Astrocyte (in vitro differentiated cells and primary cell): ENCODE measurements at places on chromosomes 16 and 17.

DNA sequence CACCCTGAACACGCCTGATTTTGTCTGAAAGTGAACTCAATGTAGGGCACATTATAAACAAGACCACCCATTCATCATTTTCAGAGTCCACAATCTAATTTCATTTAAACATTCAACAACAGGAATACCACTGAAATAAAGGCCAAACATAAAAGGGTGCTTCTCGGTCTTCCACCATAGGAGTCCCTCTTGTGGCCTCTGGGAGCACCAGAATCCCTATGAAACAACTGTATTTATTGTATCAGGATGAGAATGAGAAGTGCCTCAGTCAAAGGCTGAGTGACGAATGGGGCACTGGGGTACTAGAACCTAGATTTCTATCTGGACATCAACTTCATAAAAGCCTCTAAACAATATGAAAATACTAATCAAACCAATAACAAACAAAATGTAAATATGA, 40.4 kb downstream of the NXPH3 start:
- DNase-seq, result no peak

- no peak for DNase-seq
Measured at GRCh38 chr16:27822529-27822928, 241.0 kb downstream of the GSG1L start.

- peak; percentile 93 for DNase-seq
Measured at GRCh38 chr16:85173146-85173980, 61.1 kb upstream of the CIBAR2 start.

- DNase-seq, result no peak
Measured at GRCh38 chr17:49861150-49861884, 13.4 kb upstream of the TAC4 start.

- peak; percentile 78 for DNase-seq
Measured at GRCh38 chr16:21156767-21157467, 1.6 kb upstream of the LDAF1 start.

DNA sequence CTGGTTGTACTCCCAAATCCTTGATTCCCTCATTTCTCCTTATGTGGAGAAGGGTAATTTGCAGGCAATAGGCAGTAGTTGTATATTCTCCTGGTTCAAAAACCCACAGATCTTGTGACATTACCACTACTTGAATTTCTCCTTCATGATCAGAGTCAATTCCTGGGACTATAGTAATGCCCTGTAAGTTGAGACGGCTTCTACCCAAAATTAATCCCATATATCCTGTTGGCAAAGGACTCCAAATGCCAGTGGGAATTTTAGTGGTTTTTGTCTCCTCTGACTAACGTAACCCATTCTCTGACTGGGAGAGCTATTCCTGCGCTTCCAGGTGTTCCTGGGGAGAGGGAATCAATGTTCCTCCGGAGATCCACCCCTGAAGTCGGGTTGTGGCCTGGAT, 11.6 kb upstream of the ZNF689 start:
- DNase-seq, result peak; percentile 48

- no peak for DNase-seq
Measured at GRCh38 chr16:4508806-4509205, 29.8 kb downstream of the CDIP1 start.

GRCh38 chr16:85072076-85072860, 40.0 kb downstream of the CIBAR2 start:
- DNase-seq, result no peak

- DNase-seq, result no peak
Measured at GRCh38 chr17:81741594-81742452, 29.7 kb downstream of the SLC25A10 start.

DNA sequence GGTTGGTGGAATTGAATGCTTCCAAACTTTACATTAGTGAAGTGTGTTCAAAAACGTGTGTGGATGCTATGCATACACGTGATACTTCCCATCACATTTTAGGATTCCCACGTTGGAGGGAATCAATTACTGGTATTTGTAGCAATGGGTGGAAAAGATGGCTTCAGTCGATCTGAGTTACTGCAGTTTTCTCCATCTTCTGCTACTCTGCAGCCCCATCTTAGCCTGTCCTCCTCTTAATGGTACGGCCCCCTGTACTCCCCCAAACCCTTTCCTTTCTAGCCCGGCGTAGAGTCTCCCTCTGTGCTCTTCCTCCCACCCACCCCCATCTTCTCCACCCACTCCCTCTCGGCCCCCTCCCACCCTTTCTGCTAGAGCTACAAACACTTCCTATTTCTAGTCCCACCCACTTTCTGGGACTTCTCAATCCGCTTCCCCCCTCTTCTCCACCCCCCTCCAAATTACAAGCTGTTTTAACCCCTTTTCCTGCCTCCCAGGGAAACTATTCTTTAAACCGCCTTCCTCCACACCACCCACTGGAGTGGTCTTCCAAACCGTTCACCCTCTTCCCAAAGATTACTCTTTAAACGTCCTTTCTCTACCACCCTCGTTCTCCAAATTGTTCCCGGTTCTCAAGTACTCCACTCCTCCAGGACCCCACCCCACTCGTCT, 1.1 kb downstream of the CHTF8 start:
- no peak for DNase-seq

GRCh38 chr17:79938336-79939093, 97.2 kb downstream of the TBC1D16 start:
- no peak for DNase-seq

DNA sequence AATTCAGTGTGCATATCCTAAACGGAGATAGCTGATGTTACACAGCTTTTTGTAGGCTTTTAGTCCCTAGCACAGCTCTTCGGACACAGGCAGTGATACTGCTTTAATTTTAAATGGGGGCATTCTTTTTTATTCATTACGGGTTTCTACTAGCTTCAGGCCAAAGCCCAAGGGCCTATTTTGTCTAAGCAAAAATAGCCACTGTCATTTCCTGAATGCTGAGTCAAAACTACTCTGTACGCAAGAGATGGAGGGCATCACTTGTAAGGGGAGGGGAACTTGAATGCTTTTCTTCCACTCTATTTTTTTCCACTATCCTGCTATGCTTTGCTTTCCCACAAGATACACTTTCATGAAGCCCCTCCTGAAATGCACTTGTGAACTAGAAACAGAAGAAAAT, 360.7 kb downstream of the PMP22 start:
- no peak for DNase-seq

DNA sequence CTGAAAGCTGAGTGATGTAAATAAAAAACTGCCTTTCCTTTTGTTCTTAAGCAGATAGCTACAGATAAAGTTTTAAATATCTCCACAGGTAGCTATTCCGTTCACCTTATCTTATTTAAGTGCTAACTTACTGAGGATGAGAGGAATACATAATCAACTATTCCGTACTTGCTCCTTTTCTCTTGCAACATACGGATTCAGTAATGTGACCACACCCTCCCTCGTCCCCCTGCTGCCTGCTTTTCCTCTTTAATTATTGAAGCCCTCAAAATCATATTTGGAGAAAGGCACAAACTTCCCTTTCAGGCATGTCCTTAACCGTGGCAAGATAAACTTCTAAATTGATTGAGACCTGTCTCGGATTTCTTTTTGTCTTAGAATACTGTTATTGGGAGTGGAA, 101.4 kb downstream of the MAP2K4 start:
- no peak for DNase-seq

DNA sequence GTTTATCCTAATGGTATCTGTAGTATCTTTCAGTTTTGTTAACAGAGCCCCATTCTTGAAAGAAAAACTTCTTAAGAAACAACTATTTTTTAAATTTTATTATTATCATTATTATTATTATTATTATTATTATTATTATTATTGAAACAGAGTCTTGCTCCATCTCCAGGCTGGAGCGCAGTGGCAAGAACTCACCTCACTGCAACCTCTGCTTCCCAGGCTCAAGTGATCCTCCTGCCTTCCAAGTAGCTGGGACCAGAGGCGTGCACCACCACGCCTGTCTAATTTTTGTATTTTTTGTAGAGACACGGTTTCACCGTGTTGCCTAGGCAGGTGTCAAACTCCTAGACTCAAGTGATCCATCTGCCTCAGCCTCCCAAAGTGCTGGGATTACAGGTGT, 23.4 kb downstream of the SUPT6H start:
- DNase-seq, result no peak

DNA sequence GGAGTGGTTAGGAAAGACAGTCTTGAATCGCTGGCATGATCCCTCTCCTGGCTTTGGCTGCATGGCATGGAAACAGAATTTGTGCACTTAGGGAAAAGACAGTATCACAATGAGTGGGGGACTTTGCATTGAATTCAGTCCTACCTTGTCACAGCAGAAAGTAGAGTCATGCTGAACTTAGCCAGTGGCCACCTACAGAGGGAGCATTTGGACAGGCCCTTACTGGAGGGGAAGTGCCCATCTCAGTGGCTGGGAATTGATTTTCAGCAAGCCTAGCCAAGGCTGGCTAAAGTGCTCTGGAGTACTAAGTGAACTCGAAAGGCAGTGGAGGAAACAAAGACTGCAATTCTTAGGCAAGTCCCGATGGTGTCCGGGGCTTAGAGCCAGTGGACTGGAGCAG, 364.3 kb upstream of the TOM1L1 start:
- DNase-seq, result no peak

DNA sequence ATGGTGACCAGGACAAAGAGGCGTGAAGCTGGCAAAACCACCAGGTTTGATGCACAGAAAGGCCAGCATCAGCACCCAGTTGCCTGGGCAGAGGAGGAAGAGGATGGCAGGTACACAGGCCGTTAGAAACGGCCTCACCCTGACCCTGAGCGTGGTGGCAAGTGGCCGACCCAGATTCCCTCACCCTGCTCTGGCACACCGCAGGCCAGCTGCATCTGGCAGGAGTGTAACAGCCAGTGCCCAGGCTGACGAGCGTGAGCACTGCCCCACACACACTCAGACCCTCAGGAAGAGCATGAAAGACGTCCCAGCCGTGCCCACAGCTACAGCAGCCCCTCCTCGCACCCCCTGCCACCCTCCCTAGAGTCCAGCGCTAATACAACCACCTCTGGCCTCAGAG, 82.0 kb downstream of the ANKRD11 start:
- no peak for DNase-seq

GRCh38 chr16:25419681-25420080, 162.0 kb upstream of the ZKSCAN2 start:
- no peak for DNase-seq

DNA sequence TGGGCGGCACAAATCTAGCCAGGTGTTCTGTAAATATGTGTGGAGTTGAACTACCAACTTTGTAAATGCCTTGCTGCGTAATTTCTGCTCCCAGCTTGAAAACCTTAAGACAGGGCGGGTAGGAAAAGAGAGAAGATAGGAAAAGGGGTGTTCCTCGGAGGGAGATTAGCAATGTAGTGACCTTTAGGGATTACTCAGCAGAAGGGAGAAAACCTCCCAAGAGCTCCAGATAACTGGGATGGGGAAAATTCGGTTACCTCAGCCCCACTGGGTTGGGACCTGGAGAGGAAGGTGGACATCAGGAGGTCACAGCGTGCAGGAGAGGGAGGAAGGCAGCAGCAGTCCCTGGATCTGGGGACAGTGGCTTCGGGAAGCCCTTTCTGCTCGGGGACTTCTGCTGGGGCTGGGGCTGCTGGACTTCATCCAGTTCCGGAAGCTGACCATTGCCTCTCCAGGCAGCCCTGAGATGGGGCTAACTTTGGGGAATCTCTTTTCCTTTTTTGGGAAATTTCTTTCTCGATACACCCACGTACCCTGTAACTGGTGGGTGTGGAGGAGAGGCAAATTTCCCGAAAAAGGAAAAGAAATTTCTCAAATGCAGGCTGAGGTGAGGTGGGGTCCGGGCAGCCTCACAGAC, 39.2 kb downstream of the MPRIP start:
- DNase-seq, result no peak

GRCh38 chr17:78831688-78832540, 8.7 kb downstream of the USP36 start:
- no peak for DNase-seq

DNA sequence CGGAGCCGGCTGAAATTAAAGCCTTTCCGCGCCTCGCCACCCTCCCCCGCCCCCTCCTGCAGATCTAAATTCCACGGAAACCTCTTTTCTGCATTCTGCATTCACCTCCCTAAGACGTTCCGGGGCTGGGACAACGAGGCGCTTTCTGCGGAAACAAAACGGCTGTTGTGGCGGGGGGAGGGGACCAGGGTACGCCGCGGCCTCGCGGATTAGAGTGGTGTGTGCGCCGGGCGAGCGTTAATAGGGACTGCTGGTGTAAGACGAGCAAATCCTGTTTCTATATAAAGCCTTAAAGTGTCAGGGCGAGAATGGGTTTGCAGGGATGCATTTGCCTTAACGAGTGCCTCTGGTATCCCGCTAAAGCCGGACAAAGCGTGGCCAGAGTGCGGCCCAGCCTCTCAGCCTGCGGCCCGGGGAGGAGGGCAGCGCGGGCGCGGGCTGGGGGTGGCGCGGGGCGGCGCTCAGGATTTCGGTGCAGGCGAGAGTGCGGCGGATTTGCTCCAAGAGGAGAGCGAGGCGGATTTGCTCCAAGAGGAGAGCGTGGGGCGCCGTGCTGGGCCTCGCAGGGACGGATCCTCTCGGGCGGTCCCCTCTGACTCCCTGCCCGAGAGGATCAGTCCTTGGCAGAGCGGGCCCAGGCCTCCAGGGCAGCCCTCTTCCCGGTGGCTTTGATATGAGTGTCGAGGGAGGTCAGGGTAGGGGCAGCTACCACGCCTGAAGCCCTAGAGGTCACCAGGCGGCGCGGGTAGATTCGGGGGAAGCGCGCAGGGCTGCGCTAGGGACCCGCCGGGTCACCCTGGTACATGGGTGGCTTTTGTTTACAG, 5.1 kb downstream of the BAHCC1 start:
- peak; percentile 53 for DNase-seq

DNA sequence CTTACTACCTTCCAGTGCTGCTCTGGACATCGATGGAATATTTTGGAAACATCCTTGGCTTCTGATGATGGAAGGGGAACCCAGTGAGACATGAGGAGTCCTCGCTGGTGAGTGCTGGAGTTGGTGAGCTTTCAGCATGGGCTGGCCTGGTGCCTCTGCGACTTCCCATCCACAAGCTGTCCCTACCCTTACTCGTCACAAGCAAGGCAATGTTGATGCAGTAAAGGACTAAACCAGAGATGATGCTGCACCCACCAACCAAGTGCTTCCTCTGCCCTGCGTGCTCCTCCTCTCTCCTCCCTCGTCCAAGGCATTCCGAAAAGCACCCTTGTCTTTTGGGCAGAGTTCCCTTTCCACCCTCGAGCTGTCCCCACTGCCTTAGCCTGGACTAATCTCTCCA, 154.7 kb downstream of the GRIN2A start:
- DNase-seq, result no peak

GRCh38 chr16:68660359-68660795, 15.3 kb downstream of the CDH3 start:
- peak; percentile 51 for DNase-seq

GRCh38 chr17:37643118-37643766, at the start of gene DDX52:
DDX52 (minus strand) TSS chr17:37643446; CDS start chr17:37643420, 26 bp downstream.
- peak; percentile 68 for DNase-seq

GRCh38 chr17:1043601-1044251, 46.8 kb downstream of the TIMM22 start:
- no peak for DNase-seq

GRCh38 chr17:73151916-73152632, 12.7 kb upstream of the SSTR2 start:
- no peak for DNase-seq

GRCh38 chr17:7443499-7444485, 1.1 kb upstream of the CHRNB1 start:
- DNase-seq, result peak; percentile 57

DNA sequence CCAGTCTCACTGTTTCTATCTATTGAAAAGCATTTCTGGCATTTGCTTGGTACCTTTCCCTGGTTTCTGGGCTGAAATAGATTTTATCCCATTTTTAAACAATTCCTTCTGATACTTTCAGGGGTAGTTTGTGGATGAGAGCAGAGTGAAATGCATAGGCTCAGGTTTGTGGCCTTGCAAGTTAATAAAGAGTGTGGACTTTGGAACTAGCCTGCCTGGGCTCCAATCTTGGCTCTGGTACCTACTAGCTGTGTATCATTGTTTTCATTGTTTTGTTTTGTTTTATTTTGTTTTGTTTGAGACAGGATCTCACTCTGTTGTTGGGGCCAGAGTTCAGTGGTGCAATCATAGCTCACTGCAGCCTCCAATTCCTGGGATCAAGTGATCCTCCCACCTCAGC, 175.5 kb downstream of the PRKCB start:
- DNase-seq, result no peak
